ENCODE measurements at places on chromosomes 16 and 17.

GRCh38 chr16:72073560-72074230 lies 10.7 kb downstream of the HPR start:
- DNase-seq: no peak

DNA sequence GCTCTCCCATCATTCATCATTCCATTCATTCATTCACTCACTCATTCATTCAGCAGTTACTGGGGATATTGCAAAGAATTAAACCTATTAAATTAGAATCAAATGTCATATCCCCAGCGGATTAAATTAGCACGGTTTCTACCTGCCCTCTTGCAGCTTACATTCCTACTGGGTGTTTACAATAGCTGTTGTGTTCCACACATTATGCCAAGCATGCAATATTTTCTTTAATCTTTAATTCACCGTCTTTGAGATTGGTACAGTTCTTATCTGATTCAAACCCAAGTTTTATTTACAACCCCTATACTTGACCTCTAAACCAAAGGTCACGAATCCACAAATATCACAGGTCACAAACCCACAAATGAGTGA lies 727 bp upstream of the USP31 start:
- DNase-seq: no peak

DNA sequence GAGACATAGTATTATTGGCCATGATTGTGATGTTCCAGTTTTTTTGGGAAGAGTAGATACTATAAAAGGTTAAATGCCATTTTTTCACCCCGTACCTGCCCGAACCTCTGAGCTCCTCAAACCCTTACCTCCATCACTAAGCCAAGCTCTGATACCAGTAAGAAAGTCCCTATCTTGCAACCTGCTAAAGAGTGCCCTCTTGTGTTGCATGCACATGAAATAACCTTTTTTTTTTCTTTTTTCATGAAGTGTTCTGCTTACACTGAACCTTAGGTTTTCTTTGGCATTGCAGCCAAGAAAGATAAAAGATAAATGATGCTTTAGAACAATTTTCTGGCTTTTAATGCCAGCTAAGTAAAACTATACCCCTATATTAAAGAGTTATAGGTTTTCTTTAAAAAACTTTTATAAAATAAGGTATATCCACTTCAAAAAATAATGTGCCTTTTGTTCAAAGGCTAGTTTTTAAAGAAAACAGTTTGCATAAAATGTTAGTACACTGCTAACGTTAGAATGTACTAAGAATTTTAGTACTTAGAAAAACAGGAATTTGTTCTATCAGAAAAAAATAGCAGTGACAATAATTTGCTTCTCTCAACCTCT lies 295.3 kb upstream of the PMFBP1 start:
- no peak for DNase-seq

DNA sequence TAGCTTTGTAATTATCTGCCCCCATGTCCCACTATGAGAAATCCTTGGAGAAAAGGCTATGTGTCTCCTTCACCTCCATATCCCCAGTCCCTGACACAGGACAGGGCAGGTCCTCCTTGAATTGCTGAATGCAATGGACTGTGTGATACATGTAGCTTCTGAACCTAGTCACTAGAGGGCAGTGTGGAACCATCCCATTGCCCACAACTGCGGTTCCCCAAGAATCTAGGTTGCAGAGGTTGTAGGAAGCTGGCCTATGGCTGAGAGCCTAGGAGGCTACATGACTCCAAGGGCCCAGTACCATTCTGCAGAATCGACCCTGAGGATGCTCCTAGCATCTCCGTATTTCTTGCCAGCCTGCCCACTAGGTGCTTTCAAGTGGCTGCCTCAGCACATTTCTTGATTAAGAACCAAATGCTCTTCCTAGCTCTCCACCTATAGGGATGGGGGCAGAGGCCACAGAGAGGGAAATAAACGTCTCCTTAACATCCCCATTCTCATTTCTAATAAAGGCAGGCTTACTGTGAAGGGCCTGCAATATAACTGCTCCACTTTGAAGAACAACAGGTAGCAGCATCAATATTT lies 394.0 kb downstream of the CA10 start:
- DNase-seq: no peak

- no peak for DNase-seq
Measured at GRCh38 chr17:17957584-17957916, 14.7 kb downstream of the TOM1L2 start.
